ENCODE measurements at places on chromosomes 4 and X. TPM values are rescaled to one million over a fixed set of nuclear protein-coding genes. Genes with fewer than 3 reads are reported as not detected.

NLGN3 gene
- 0.31 TPM for polyA plus RNA-seq

MAP9 gene
- polyA plus RNA-seq, result 2.9 TPM

DOK7 gene
- polyA plus RNA-seq, result 1.7 TPM

KLHL13 gene
- polyA plus RNA-seq, result 2.9 TPM

AKAP4 gene
- not detected for polyA plus RNA-seq

PLS3 gene
- polyA plus RNA-seq, result 36.0 TPM

HTN1 gene
- polyA plus RNA-seq, result not detected

CXorf49 gene
- polyA plus RNA-seq, result 3.2 TPM

TMEM35A gene
- polyA plus RNA-seq, result not detected

SRD5A3 gene
- 6.5 TPM for polyA plus RNA-seq

ARHGAP36 gene
- polyA plus RNA-seq, result not detected

GPC4 gene
- 3.5 TPM for polyA plus RNA-seq

ANXA10 gene
- polyA plus RNA-seq, result 368 TPM

UGT2B15 gene
- polyA plus RNA-seq, result 16.5 TPM

ADH1C gene
- 29.9 TPM for polyA plus RNA-seq

TLR2 gene
- polyA plus RNA-seq, result 3.8 TPM

DCHS2 gene
- polyA plus RNA-seq, result 0.30 TPM

CLDN34 gene
- polyA plus RNA-seq, result 0.18 TPM

ABLIM2 gene
- polyA plus RNA-seq, result 2.4 TPM

All from stomach (tissue), 19 donors.